ENCODE measurements at places on chromosomes 11 and 22. TPM values are rescaled to one million over a fixed set of nuclear protein-coding genes. Genes with fewer than 3 reads are reported as not detected.

The PTGDR2 gene
- 0.36 TPM for total RNA-seq

The LAYN gene
- total RNA-seq: 0.26 TPM

DNA sequence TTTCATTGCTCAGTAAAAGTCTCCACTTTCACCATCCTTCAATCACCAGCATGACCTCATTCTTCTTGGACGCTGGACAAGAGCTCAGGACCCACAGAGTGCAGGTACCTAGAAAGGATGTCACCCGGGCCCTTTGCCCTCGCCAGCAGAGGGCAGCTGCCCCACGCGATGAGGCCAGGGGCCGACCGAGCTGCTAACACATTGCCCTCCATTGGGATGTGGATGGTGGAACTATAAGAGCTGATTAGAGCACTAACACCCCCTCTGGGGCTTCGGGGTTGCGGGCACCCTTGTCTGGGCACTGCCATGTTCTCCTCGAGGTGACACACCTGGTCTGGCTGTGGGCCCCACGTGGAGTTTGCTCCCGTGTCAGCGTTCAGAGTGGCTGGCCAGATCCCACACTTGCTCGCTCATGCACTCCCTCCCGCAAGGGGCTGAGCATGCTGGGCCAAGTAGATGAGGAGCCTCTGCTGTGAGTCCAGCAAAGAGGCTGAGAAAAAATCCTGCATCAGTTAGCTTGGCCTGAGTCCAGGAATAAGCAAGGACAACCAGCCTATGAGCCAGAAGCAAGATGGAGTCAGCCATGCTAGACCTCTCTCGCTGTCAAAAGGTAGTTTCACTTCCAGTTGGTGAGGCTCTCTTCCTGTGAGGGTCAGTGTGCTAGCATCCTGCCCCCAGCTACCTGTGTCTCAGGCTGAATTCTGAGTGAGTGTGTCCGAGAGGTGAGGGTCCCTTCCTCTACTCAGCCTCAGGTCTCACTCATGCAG, 9.8 kb downstream of the KRTAP5-6 start:
- peak; percentile 45 for DNase-seq

GRCh38 chr11:20080032-20080685, 80.1 kb downstream of the DBX1 start:
- no peak for DNase-seq

DNA sequence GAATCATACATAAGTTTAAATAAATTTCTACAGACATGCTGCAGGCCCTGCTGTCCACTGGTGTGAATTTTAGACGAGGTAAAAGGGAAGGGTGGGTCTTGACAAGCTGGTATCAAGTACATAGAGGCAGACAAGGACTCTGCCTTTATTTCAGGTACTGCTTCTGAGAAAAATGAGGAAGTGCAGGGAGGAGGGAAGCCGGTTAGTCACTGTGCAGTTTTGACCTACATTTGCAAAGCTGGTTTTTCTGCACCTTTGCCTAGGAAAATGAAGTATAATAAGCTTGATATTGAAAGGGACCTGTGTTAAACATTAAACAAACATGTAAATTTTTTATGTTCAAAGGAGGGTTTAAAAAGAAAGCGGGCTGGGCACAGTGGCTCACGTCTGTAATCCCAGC, 24.6 kb downstream of the TMEM45B start:
- DNase-seq: no peak

GRCh38 chr11:8812438-8812837, 98.6 kb upstream of the AKIP1 start:
- no peak for DNase-seq

DNA sequence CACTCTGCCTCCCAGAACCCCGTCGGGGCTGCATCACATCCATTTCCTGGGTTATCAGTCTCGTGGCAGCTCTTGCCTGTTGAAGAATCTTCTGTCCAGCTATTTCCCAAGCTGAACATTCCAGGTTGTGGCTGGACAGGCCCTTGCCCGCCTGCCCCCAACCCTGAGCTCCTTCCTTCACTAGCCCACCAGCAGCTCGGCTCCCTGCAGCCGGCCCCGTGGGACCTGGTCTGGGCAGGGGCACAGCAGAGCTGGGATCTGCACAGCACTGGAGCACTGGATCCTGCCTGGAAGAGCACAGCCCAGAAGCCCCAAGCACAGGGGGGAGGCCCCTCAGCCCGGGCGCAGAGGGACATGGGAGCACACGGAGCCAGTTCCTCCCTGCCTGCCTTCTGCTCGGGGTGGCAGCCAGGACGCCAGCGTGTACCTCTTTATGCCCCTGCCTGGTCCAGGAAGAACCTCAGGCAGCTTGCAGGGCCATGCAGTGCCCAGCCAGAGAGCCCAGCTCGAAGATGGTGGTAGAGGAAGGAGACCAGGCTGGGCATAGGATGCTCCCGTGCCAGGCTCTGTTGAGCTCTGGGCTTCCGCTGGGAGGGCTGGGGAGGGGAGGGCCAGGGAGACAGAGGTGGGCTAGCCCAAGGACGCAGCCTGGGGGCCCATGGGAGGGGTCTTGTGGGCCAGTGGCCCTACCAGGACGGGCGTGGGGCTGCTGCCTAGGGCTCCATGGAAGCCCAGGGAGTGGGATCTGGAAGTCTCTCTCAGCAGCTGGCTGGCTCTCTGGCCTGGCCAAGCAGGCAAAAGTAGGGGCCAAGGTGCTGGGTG, 16.6 kb upstream of the GNB1L start:
- DNase-seq: peak; percentile 4

- no peak for DNase-seq
Measured at GRCh38 chr11:61954851-61955421, 4.8 kb downstream of the BEST1 start.

Measured in activated CD4-positive, alpha-beta memory T cell treated with anti-CD3 and anti-CD28 coated beads for 36 hours (primary cell).